Heart right ventricle (tissue), 16 donors: ENCODE measurements at places on chromosomes 6 and 20. TPM values are rescaled to one million over a fixed set of nuclear protein-coding genes. Genes with fewer than 3 reads are reported as not detected.

- DNase-seq, result no peak
These were observed 9.8 kb upstream of the ZFP64 start for GRCh38 chr20:52201395-52201794.

- no peak for DNase-seq
These were observed 129.5 kb downstream of the FOXC1 start for GRCh38 chr6:1739220-1739619.

- DNase-seq, result no peak
These were observed 629.1 kb upstream of the IMPG1 start for GRCh38 chr6:76701610-76702009.

DNA sequence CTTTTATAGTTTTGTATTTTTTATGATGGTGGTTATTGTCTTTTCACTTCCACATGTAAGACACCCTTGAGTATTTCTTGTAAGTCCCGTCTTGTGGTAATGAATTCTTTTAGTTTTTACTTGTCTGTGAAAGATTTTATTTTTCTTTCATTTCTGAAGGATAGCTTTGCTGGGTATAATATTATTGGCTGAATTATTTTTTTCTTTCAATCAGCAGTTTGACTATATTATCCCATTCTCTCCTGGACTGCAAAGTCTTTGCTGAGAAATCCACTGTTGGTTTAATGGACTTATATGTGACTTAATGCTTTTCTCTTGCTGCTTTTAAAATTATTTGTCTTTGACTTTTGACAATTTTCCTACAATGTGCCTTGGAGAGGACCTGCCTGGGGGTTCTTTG, 13.8 kb downstream of the KIF25 start:
- no peak for DNase-seq

DNA sequence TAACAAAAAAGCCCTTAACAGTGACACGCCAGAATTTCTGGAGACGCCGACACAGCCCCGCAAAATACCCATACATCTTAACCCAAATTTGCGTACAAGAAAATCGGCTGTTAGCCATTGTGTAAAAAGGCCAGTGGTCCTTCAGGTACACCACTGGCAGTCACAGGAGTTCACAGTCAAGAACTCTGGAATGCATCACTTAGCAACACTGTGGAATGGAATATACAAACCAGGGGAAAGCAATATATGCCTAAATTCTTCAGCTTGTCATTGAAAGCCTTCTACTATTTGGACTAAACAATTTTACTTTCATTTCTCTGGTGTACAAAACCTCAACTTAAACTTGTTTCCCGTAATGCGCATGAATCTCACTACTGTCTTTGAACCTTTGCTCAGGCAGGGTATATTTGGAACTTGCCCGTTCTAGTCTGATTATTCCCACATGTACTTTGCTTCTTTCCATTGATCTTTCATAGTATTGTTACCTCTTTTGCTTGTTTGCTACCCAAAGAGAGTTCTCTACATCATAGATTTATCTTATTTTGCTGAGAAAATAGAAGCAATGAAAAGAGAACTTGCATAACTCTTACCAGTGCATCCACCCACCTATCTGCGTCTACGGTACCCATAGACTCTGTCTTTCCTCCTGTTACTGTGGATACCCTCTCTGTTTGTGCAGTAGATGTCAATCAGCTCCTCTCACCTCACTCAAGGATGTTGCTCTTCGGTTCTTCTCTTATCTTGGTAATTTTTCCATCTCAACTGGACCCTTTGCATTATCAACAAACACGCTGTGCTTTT, at the start of gene ARMH2:
TSS of gene ARMH2 (minus strand) at position 178 of the 801 bp plus-strand sequence. CDS start at position 118, 60 bp downstream.
- DNase-seq, result no peak

- no peak for DNase-seq
These were observed 68.0 kb downstream of the CD164 start for GRCh38 chr6:109314313-109314712.

- DNase-seq, result no peak
These were observed 67.5 kb upstream of the FBXO30 start for GRCh38 chr6:145882121-145882531.

DNA sequence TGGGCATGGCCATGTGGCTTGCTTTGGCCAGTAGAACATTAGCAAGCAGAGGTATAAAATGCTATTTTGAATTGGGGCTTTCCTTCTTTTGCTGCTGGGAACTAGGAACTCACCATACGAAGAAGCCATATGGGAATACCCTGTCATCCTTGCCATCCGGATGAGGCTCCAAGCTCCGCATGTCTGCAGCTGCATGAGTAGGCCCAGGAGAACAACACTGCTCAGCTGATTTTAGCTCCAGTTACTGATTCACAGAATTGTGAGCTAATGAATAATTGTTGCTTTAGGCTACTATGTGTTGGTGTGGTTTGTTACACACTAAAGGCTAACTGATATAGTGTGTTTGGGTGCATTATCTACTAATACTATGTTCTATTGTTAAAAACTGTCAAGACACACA, 2.7 kb upstream of the PLCB4 start:
- DNase-seq, result no peak

- DNase-seq, result peak; percentile 53
These were observed 4.6 kb downstream of the SMIM29 start for GRCh38 chr6:34243901-34244884.

- DNase-seq, result no peak
These were observed 89.1 kb upstream of the PLEKHG1 start for GRCh38 chr6:150510576-150510975.

DNA sequence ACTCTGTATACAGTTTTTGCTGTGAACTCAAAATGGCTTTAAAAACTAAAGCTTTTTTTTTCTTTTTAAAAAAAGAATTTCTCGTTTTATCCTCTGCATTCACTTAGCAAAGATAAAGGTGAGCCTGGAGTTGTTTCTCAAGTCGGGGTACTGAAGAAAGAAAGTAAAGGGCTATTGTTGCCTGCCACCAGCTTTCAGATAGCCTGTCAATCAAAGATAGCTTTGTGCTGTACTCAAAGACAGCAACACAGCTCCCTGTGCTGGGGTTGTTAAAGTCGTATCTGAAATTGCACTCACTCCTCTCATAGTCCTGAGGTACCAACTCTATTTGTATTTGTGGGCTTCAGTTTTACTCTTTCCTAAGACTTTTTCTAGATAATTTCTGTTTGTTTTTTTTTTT, 710.1 kb upstream of the ID4 start:
- DNase-seq, result no peak

GRCh38 chr6:22880686-22881433, 311.5 kb downstream of the HDGFL1 start:
- DNase-seq, result no peak

GRCh38 chr20:32294071-32294470, 16.6 kb downstream of the KIF3B start:
- DNase-seq, result no peak

The NINL gene
- total RNA-seq, result 2.6 TPM

The MYBL2 gene
- 6.0 TPM for total RNA-seq

The FOXQ1 gene
- not detected for total RNA-seq

The JPH2 gene
- total RNA-seq, result 97.2 TPM

The PPP1R3G gene
- 8.9 TPM for total RNA-seq
